ENCODE measurements at places on chromosomes 16 and 17.
A peak's percentile ranks its signal among the peaks of the same experiment; 100 is the strongest.

DNA sequence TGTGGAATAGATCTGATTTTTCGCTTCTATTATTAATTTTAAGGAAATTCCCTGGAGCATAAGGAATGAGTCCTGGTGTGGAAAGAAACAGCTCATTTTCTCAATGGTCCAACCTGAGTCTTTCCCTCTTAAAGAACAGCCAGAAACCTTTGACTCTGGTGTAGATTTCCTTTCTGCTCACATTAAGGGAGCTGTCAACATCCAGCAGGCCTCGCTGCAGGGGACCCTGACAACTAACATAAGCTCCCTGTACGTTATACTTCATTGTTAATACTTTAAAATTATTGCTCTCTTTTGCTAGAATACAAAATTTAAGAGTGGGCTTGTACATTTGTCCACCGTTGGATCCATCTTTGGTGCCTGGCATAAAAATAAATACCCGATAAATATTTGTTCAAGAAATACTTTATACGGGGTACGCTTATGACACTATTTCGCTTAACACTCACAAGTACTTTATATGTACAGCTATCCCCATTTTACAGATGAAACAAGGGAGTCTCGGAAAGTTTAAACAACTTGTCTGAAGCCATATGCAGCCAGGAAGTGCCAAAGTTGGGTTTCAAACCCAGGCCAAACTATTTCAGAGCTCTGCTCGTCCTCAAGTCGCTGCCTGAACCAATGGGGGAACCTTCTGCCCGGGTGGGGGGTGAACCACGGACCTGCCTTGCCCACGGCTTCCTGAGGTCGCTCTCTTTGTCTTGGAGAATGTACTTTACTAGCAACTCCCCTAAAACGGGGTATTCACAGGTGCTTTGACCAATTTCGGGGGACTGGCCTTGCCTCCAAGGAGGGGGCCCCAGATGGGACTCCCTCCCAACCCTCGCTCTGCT, 611 bp downstream of the SMARCE1 start:
- DNase-seq: peak; percentile 60

DNA sequence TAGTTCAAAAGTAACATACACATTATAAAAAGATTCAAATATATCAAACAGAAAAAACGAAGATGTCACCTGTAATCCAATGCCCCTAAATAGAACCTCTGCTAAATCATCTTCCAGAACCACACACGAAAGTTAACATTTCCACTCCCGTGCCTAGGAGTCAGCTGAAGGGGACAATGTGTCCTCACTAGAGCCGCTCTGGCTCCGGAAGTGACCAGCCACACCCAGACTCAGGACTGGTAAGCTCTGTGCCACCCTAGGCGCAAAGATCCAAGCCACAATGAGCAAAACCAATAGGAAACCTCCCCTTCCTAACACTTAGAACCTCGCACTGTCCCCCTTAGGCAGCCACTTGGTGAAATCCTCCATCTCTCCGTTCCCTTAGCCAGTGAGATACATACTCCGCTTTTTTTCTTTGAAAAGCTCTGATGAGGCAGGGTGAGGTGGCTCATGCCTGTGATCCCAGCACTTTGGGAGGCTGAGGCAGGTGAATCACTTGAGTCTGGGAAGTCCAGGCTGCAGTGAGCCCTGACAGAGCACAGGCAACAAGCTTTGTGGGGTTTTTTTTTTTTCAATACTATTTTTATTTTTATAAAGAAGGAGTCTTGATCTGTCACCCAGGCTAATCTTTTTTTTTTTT, 11.8 kb downstream of the CTRB1 start:
- no peak for DNase-seq

DNA sequence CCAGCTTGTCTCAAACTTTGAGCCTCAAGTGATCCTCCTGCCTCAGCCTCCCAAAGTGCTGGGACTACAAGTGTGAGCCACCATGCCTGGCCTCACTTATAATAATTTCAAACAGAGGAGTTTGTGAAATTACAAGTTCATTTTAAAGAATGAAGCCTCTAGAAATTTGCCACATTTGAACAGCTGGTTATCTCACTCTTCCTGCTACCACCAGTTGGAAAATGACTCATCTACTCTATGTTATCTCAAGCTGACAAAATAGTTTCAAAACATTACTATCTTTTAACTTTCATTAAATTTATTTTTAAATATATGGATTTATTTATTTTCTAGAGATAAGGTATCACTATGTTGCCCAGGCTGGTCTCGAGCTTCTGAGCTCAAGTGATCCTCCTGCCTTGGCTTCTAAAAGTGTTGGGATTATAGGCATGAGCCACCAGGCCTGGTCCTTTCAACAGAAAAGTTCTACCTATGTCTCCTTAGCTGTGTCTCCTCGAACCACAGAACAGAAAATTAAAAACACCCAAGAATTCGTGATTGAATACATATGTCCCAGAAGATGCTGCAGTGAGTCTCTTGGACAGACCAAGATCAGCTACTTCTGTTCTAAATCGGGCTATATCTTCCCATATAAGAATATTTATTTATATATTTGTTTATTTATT, 47.6 kb downstream of the MYH13 start:
- DNase-seq: no peak

GRCh38 chr16:23595246-23595950, 718 bp downstream of the NDUFAB1 start:
- no peak for DNase-seq

DNA sequence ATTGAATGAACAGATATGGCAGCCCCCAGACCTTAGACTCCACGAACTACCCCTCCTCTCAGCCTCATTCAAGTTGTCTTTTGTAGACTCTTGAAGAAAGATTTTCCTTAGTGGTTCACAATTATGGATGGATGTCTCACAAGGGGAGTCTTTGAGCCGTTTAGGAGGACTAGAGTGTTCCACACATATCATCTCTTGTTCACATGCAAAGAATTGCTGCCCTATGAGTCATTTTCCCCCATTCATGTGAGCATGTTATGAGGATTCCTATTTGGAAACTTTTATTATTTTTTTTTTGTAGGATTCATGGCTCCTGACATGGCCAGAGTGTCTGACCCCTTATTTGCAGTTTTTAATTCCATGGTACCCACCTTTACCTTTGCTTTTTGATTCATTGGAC, 237.1 kb downstream of the SHISA9 start:
- no peak for DNase-seq

DNA sequence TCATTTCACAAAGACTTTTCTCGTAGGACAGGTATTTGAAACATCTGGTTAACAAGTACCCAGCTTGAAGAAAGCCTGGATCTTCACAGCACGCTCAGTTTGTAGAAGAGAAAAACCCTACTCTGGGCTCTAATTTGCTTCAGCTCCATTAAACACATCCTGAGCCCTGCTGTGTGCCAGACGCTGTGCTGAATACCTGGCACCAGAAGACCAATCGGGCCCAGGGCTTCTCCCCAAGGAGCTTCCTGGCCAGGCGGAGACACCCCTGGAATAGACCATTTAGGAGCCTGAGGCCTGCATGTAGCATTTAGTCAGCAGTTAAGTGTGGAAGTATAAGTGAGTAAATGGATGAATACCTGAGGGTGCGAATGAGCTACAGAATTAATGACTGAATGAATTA, 8.9 kb upstream of the ABAT start:
- no peak for DNase-seq

DNA sequence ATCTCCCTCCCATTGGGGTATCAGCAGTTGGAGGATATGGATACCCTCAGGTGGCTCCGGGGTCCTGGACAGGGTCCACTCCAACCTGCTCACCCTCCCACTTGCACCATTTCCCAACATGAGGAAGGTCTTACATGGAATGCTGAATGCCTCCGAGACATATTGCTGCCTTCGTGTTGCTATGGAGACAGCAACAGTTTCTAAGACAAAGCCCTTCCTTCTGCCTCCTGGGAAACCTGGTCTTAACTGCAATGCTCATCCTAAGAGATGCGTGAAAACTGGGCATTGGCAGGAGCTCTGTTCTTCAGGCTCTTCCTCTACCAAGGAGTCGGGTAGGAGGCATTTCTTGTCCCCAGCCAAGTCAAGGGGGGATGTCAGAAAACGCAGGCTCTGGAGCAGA, 45.2 kb downstream of the ST3GAL2 start:
- no peak for DNase-seq

- no peak for DNase-seq
Observed at GRCh38 chr17:77433385-77434135, 292.8 kb downstream of the SEC14L1 start.

GRCh38 chr17:73043686-73044581, 48.6 kb downstream of the SLC39A11 start:
- no peak for DNase-seq

- no peak for DNase-seq
Observed at GRCh38 chr16:52634104-52634503, 87.2 kb upstream of the TOX3 start.

DNA sequence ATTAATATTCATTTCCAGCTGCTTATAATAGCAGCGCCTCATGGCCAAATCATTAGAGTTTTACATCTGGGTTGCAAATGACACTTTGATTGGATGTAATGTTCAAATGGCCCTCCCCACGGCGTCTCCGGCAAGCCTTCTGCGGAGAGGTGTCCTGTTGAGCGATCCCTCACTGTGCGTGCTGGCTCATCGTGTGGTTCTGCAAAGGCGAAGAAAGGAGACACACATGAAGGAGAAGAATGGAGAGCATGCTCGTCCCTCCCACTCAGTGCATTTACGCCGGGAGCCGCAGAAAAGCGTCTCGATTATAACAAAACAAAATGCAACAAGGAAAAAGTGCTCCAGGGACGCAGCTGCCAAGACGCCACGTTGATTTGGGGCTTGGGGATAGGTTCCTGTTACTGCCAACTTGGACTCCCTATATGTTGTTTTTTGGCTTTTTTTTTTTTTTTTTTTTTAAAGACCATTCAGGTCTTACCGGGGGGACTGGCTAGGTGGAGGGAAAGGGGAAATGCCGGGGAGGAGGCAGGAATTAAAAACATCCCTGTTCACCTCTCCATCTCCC, 117.6 kb downstream of the C16orf78 start:
- DNase-seq: no peak

- DNase-seq: no peak
Observed at GRCh38 chr17:45145035-45145389, 3.3 kb upstream of the HEXIM1 start.

DNA sequence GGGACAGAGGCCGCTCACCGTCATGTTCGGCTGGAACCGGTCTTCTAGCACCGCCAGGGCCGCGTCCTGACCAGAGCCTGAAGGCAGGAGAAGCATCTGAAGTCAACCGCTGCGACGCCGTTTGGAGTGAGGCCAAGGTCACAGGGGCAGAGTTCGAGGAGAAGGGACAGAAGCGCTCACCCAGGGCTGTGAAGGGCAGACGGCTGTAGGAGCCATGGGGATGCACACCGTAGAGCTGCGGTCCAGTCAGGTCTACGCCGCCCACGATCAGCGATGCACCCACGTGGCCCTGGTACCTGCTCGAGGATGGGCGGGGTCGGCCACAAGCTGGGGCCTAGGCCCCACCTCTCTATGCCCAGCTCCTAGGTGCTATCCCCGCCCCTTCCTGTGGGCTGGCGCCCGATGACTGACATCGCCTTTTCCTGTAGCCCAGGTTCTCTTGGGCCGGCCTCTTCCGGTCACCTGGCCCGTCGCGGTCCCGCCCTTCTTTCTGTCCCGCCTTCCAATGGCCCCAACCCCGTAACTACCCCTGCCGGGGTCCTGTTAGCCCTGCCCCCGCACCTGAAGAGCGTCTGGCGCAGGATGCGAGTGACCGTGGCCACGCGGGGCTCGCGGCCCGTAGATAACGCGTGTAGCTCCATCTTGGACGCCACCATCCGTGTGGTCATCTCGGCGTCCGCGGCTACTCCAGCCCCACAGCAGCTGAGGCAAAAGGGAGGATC, 1.1 kb downstream of the PSMB10 start:
- DNase-seq: peak; percentile 82

DNA sequence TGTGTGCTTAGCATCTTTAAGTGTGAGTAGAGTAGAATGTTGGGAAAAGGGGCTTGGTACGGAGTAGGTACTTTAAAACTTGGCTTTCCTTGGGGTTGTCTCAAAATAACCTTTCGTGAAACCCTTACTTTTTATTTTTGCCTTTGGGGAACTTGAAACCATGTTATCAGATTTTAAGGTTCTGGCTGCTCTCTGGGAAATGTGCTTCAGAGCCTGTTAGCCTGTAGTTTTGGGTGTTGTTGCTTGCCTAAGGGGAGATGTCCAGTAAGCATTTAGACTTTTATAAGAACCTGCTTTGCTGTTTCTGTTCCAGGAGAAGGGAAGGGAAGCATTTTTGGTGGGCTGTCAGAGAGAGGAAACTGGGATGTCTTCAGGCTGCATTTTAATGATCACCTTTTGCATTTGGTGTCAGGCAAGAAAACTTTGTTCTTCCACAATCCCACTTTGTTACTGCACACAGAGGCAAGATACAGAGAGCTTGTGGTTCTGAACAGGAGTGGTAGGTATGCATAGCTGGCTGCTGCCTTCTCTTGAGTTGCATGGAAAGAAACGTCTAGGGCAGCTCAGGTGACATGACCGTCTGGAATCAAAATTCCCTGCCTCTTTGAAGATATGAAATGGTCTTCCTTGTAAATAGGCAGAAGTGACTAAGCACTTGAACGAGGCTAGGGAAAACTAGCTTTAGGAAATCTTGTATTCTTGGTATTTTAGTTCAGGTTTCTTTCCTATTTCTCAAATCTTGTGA, 1.7 kb downstream of the RABEP1 start:
- DNase-seq: peak; percentile 13

- DNase-seq: no peak
Observed at GRCh38 chr17:5210614-5211252, 19.1 kb upstream of the ZNF594 start.

DNA sequence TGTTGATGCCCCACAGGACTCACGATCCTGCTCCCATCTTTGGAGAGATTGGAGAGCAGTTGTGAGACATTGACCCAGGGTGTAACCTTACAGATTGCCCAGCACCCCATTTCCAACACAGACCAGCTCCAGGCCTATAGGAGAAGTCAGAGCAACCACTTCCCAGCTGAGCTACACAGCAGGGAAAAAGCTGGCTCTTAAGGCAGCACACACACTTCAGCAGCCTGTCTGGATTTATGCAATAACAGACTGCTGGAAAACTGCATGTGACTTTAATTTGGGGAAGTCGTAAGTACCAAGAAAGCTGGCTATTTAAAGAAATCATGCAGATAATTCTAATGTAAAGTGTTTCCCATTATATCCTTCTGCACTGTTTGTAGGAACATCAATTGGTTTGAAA, 30.8 kb downstream of the NOG start:
- DNase-seq: no peak

DNA sequence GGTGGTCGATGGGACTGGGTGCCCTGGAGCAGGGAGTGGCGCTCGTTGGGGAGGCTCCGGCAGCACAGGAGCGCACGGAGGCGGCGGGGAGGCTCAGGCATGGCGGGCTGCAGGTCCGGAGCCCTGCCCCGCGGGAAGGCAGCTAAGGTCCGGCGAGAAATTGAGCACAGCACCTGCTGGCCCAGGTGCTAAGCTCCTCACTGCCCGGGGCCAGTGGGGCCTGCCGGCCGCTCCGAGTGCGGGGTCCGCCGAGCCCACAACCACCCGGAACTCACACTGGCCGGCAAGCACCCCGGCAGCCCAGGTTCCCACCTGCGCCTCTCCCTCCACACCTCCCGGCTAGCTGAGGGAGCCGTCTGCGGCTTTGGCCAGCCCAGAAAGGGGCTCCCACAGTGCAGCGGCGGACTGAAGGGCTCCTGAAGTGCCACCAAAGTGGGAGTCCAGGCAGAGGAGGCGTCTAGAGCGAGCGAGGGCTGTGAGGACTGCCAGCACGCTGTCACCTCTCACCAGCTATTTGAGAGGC, 88.8 kb upstream of the EEF2KMT start:
- DNase-seq: no peak

- DNase-seq: no peak
Observed at GRCh38 chr16:1542166-1542500, 8.7 kb downstream of the TMEM204 start.

GRCh38 chr17:73315471-73315870, 3.7 kb upstream of the CDC42EP4 start:
- DNase-seq: no peak

Data from dermis microvascular lymphatic vessel endothelial cell (primary cell).